ENCODE measurements at places on chromosomes 4 and X.

DNA sequence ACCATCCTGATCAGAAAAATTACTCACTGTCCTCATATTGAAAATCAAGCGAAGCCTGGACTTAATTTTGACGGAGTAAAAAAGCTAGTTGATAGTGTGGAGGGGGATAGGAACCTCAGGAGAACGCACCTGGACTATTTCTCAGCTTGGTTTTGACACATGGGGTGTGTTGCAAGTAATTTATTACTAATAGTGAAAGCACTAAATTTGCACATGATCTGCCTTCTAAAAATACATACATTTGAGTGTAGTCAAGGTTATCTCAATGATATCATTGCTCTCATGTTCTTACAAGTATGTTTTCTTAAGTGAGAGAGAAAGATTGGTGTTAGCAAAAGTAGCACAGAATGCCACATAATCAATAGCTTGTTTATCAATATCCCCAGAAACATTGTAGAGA, 29.5 kb downstream of the LRIT3 start:
- no peak for DNase-seq

DNA sequence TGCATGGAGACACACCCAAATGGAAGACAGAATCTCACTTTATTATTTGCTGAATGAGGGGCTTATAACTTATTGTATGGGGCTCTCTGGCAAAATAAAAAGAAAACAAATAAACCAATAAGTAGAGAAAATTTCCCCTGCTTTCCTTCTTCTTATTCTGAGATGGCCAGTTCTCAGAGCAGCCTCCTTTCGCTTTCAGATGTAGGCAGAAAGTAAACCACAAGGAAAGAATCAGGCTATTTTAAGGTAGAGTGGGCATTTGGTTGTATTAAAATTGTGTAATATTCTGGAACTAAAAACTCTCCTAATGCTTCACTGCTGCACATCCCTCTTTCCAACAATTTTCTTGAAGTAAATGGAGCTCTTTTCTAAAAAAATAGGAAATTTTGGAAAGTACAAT, 241.8 kb downstream of the GALNTL6 start:
- DNase-seq = no peak

DNA sequence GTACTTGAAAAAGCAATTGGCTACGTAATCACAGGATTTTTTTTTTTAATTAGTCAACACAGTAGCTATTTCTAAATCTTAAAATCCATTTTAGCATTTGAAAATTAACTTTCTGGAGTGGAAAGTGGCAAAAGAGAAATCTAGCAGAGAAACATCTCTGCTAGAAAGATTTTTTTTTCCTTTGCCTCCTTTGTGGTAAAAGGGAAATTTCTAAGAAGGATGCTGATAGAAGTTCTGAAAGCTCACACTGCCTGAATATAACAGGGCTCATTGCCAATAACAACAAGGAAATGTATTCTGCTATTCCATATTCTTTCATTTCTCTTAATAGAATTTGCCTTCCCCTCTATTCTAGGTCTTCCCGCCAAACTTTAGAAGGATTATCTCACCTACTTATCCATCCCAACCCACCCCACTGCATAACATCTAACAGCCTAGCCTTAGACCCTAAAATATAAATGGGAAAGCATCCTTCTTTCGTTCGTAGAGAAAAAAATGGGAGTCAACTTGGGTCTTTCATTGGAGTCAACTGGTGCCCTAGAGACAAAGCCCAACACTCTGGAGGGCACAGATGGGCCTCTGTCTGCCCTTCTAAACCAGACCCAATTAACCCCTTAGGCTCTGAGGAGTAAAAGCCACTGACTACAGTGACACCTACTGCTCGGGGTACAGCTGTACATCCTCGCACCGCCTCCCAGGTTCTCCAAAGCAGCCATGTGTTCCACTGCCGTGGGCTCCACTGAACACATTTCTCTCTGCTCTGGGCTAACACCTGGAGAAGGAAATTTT, 103.9 kb downstream of the MAML3 start:
- DNase-seq = peak; percentile 38

GRCh38 chrX:39676434-39676833, 421.3 kb downstream of the BCOR start:
- DNase-seq = no peak

GRCh38 chr4:138334346-138335016, 92.3 kb upstream of the SLC7A11 start:
- DNase-seq = no peak

- no peak for DNase-seq
Observed at GRCh38 chr4:169185133-169185956, 85.4 kb downstream of the SH3RF1 start.

- no peak for DNase-seq
Observed at GRCh38 chrX:120768681-120769080, 107.0 kb downstream of the CT47B1 start.

- no peak for DNase-seq
Observed at GRCh38 chr4:42716996-42717395, 60.1 kb upstream of the ATP8A1 start.

DNA sequence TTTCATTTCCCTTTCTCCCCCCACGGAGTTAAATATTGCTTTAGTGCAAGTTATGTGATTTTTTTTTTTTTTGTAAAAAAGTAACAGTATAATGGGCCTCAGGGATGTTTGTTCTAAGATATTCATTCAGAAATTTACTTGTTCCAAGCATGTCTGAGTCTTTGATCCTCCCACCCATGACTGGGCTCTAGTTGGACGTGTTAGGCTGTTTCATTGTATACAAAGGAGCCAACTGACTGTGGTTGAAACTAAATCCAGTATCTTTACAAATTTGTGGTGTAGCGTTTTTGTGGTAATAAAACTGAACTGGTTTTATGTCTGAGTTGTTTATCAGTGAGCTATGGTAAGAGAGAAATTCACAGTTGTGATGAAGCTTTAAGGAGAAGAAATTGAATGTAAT, 74.1 kb downstream of the DOCK11 start:
- DNase-seq = no peak

DNA sequence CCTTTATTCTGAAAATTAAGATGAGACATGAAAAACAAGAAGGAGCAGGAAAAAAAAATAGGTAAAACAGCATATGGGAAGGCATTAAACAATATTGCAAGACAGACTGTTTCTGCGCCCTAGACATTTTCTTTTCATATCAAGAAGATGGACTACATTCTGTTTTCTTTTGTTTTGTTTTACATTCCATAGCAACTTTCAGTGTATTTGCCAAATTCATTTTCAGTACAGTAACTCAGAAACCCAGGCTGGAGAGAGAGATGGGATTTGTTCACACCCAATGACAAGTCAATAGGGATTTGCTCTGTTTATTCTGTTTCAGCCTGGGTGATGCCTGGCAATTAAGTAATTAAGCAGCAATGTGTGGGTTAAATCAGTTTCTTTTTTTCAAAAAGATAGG, 892.8 kb upstream of the DIAPH2 start:
- DNase-seq = no peak

DNA sequence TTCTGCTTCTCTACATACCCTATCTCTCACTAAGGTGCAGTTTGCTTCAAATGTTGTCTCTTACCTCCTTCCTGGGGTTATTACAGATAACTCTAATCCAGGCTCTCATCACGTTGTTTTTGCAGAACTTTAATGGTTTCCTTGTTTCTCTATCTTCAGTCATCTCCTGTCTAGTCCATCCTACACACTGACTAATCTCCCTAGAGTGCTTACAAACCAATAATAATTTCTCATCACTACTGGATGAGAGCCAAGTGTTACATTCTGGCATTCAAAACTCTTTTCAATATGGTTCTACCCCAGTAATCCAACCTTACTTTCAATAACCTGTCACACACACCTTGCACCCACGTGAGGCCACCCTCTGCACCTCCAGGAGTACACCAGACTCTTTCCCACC, 86.1 kb downstream of the SYNPO2 start:
- no peak for DNase-seq

GRCh38 chrX:8027827-8028226, 100.6 kb upstream of the PNPLA4 start:
- DNase-seq = no peak

DNA sequence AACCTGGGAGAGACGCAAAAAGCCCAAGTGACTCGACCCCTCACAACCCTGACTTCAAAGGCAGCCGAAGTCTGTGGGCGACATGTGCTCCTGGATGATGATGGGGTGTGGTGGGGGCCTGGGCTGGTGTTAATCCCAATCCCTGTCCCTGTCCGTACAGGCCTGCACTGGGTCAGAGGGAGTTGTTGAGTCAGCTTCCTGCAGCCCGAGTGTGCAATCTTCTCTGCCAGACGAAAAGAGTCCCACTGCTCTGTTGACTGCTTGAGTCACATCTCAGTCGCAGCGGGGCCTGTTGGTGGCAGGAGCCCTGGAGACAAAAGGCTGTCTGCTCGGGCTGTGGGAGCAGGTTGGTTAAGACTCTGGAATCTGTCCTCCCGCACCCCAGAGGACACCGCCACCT, 10.3 kb downstream of the FAM3A start:
- no peak for DNase-seq

GRCh38 chr4:21898101-21898500, 50.5 kb downstream of the KCNIP4 start:
- no peak for DNase-seq

DNA sequence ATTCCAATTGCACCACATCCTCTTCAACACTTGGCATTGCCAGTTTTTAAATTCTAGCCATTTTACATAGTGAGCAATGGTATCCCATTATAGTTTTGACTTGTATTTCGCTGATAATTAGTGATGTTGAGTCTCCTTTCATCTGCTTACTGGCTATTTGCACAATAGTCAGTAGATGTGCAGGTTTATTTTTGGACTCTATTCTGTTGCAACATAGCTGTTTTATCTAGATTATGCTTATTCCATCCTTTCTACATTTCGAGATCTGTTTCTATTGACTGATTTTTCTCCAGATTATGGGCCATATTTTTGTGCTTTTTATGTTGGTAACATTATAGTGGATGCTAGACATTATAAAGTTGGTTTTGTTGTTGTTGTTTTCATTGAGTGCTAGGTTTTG, 106.1 kb downstream of the WWC2 start:
- DNase-seq = no peak

DNA sequence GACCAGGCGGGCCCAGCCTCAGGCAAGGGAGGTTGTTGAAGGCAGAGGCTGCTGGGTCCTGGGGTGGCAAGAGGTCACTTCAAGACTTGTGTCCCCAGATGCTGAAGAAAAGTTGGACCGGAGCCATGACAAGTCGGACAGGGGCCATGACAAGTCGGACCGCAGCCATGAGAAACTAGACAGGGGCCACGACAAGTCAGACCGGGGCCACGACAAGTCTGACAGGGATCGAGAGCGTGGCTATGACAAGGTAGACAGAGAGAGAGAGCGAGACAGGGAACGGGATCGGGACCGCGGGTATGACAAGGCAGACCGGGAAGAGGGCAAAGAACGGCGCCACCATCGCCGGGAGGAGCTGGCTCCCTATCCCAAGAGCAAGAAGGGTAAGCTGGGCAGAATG, 4.4 kb downstream of the PQBP1 start:
- DNase-seq = no peak

- DNase-seq = no peak
Observed at GRCh38 chrX:139360356-139360755, 170.2 kb upstream of the F9 start.
